NCI-H526 treated with DMSO at 0.1 percent for 48 hours (cell line): ENCODE measurements at places on chromosomes 3 and 15.
A peak's percentile ranks its signal among the peaks of the same experiment; 100 is the strongest.

- DNase-seq, result peak; percentile 41
These were observed 557 bp downstream of the ELL3 start for GRCh38 chr15:43776101-43776717.

- DNase-seq, result no peak
These were observed 18.9 kb upstream of the SLC27A2 start for GRCh38 chr15:50162969-50163718.

GRCh38 chr15:48915861-48916260, 37.9 kb downstream of the EID1 start:
- DNase-seq, result no peak

DNA sequence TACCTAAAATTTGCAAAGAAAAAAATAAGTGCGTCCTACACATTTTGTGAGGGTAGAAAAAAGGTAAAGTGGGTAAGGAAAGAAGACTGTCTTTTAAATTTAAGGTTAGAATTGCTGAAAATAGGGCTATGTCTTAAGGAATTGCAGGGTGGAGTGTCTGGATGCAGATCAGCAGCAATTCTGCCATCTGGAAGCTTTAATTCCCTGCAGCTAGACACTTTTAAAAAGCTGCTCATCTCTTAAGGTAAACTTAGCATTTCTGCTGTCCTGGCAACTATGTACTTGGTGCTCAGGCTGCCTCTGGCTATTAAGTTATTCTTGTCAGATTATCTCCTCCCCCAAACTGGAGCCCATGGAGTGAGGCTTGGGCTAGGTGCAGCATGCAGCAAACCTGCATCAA, 420.2 kb downstream of the SI start:
- no peak for DNase-seq

GRCh38 chr3:150070271-150070670, 99.6 kb upstream of the PFN2 start:
- DNase-seq, result no peak

DNA sequence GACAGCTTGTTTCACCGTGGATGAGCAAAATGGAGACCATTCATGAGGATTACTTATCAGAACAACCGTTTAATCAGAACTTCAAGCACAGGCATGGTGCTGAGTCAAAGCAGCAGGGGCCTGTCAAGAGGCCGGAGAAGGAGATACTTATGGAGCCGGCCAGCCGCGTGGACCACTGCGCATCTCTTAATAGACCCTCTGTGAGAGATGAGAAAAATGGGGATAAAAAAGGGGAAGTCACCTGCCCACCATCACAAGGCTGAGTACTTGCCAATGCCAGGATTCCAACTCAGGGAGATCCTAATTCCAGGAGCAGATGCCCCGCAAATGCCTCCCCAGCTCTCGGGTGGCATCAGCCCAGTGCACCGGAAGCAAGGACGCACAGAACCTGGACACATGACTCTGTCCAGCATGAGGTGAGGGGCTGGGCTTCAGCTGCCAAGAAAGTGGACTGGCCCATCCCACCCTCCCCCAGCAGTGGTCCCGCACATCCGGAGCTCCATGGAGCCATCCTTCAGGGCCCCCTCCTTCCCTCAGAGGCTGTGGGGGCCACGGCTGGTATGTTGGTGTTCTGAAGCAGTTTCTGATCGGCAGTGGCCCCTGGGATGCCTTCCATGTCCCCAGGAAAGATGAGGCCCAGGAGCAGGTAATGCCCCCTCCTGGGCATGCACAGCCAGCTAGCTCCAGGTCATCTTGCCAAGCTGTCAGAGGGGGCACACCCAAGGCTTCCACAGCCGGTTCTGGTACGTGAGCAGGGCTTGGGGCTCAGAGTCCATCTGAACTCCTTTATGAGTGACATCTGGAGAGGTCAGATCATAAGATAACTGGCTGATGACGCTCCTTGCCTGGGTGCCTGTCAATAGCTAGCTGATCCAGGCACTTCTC, 143.8 kb downstream of the ATP10A start:
- no peak for DNase-seq

GRCh38 chr3:51522273-51522962, 16.1 kb upstream of the RAD54L2 start:
- DNase-seq, result no peak

GRCh38 chr3:172379372-172379771, 68.9 kb downstream of the GHSR start:
- DNase-seq, result no peak

DNA sequence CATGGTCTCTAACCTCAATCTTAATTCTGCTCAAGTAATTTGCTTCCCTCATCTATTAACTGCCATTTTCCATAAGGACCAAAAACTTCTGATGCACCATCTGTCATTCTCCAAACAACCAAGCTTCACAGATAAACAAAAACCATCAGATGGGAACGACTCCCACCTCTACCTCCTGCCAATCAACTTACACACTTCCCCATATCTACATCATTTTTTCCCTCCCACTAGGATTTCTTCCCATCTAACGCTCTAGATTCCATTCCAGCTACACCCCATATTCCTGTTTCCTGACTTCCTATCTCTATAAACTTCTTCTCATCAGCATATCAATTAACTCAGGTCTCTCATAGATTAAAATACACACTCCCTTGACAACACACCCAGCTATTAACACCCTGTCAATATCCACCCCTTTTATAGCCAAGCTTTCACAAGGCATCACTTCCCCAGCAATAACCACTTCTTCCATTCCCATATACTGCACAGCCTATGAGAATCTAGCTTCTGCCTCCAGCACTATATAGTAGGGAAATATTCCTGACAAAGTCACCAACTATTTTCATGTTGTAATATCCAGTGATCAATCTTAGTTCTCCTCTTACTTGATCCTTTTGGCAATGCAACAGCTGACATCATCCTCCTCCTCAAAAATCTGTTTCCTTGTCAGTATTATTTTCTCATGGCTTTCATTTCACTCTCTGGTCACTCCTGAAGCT, 39.2 kb downstream of the SNX4 start:
- no peak for DNase-seq

DNA sequence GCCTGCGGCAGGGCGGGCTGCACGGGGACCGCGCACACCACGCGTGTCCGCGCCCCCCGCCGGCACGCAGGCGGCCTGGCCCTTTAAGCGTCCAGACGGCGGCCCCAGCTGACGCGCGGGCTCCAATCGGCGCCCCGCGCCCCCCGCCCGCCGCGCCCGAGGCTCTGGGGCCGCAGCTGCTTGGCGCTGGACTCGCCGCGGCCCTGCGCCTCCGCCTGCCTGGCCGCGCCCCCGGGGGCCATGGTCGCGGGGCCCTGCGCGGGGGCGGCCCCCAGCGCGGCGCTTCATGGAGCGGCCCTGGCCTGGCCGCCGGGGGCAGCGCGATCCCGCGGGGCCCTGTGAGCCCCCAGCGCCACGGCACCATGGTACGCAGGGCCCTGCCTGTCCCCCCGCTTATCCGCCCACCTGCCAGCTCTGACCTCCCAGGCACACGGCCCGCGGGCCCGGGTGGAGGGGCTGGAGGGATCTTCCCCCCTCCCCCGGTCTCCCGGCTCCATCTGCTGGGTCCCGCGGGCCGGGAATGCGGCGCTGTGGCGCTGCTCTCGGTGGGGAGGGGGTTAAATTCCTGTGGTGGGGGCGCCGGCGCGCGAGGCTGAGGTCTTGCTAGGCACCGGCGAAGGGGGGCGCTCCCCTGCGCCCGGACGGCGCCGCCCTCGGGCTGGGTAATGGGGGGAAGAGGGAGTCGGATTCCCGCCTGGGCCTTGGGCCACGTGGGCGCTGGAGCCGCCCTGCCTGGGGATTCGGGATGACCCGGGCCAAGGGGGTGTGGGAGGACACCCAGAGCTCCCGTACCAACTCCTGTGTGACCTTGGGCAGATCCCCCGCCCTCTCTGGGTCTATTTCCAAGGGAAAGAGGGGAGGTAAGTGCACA, 1.1 kb downstream of the ZBTB47 start:
- DNase-seq, result no peak

DNA sequence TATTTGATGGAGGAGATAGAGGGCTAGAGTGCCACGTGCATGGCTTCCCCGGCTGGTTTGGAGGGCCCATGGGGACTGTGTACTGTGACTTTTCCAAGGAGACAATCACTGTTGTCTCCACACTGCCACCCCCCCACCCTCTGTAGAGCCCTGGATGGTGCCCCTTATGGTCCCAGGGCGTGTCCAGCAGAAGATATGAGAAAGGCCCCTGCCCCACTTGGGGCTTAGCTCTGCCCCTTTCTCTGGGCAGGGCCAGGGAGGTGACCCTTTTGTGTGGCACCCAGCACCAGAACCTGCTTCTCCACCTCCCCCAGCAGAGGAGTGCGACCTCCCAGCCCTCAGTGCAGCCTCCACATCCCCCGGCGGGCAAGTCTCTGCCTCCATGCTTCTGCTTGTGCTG, 32.1 kb downstream of the SPSB4 start:
- no peak for DNase-seq

- no peak for DNase-seq
These were observed 110.3 kb upstream of the TMC3 start for GRCh38 chr15:81484086-81484955.

- no peak for DNase-seq
These were observed 635 bp downstream of the CD276 start for GRCh38 chr15:73684581-73685455.

DNA sequence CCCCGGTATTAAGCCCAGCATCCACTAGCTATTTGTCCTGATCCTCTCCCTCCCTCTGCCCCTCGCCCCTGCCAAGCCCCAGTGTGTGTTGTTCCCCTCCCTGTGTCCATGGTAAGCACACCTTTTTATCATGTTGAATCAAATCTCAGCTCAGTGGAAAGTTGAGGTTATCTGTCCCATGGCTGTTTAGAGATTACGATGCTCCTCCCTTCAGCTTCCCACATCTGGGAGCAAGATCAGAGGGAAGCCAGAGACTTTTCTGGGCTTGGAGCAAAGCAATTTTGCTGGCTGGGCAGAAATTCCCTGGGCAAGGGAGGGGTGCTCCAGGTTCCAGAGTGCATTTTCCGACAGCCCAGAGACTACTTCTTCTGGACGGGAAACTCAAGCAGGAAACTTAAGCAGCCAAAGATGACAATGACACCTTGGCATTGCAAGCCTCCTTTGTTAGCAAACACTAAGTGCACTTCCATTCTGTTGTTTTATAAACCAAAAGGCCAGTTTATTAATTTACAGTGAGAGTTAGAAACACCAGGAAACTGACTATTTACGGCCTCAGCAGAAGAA, 104.5 kb downstream of the MESD start:
- DNase-seq, result no peak

GRCh38 chr3:4421121-4421520, 45.9 kb downstream of the SUMF1 start:
- no peak for DNase-seq

DNA sequence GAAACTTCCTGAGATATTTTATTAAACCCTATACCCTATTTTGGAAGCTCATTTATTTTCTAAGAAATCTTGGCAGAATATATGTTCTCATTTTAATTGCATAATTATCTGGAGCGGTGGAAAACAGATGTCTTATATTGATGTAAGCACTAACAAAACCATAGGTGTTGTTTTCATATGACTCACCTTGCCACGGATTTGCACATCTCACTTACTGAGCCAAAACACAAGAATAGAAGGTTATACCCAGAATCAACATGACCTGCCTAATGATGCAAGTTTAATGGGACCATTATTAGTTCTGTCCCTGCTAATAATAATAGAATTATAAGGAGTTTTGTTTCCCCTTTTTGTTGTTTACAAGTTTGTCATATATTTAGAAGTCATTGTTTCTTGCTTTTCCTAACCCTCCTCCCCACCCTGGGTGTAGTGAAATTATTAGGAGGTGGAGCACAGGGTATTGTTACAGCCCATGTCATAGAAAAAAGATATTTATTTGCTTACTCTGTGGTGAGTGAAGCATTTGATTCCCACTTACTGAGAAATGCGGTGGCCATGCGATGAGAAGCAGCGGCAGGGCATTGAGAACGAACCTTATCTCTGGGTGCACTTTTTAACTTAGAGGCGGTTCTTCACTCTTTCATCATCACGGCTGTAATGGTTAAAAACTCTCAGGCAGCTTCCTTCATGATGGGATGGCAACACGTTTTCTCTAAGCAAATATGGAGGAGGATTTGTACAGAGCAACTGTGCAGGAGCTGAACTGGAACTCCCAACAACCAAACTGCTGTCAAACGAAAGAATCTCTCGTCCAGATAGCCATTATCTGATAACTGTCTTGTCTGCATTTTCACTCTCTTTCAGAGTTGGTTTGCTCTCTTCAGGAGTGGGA, 521 bp downstream of the IL5RA start:
- DNase-seq, result no peak

DNA sequence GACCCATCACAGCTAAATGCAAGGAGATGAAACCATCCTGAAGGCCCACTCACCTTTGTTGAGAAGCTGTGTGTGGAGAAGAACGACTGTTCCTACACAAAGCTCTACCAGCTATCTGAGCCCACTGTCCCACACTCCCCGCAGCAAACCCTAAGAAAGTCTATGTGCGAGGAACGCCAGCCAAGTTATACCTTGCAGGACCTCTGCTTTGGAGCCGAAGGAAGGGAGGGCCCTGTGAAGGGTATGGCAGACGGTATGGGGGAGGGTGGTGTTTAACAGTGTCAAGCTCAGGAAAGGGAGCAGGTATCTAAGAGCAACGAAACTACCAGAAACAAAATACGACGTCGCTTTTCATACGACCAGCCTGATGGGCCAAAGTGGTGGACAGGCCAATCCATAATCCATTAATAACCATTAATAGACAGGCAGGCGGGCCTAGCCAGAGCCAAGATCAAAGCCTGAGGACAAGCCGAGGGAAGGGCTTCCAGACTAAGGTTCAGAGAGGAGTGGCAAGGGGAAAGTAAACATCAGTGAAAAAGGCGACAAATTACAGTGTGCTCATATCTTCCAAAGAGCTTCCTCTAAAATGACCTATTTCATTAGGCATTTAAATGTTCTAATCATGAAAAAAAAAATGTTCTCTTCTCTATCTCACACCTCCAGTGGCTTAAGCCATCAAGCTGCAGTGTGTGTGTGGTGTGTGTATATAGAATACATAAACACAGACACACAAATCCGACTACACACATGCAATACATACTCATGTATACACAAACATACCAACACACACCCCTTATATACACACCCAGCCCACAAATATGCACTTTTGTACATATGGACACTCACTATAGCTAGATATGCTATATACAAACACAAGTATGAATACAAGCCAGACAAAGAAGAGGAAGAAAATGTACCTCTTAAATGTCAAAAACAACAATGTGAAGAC, 43.9 kb downstream of the PTPN23 start:
- no peak for DNase-seq

DNA sequence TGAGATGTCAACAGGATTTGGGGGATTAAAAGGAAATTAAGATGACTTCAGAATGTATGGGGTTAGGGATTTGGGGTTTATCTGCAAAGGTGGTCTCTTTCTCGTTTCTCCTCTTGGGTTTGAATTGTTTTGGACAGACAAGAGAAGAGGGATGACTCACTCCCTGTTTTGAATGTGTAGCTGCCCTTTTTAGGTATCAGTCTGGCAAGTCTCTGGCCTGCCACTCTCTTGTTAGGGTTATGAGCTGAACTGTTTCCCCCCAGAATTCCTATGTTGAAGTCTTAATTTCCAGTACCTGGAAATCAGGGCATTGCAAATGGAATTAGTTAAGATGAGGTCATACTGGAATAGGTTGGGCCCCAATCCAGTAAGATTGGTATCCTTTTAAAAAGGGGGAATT, 291.7 kb downstream of the MEX3B start:
- DNase-seq, result no peak

- no peak for DNase-seq
These were observed 507.8 kb downstream of the TUSC7 start for GRCh38 chr3:117217355-117217754.
